ENCODE measurements at places on chromosomes 2 and 18.

- no peak for DNase-seq
Measured at GRCh38 chr2:9360701-9361100, 62.6 kb downstream of the ITGB1BP1 start.

GRCh38 chr2:239630618-239631286 lies 229.9 kb upstream of the HDAC4 start:
- DNase-seq = peak; percentile 69

- no peak for DNase-seq
Measured at GRCh38 chr18:6891788-6892187, 162.3 kb downstream of the ARHGAP28 start.

DNA sequence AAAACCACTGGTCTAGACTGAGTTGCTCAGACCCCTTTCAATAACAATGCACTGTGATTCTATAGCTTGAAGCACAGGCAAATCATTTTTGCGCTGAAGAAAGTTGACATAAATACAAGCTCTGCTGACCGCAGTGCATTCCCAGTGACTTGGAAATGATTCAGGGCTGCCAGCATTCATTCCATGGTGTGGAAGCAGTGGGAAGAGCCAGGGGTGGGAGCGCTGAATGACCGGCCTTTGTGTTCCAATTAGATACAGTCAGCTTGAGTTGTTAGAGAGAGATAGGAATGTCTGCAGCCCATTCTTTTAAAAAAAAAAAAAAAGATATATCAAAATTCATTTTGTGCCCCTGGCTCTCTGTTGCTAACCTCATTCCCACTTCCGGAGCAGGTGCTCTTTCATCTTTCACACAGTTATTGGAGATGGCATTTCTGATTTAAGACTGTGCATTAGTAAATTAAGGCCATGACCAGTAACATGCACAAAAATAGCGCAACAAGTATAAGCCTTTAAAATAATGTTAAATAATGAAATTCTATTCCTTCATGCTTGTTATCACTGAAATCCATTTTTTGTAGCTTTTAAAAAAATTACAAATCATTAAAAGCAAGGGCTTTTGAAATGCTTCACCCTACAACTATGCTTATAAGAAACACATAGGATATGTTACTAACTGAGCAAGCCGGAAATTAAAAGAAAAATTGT lies 59.4 kb upstream of the CTLA4 start:
- DNase-seq = peak; percentile 87

GRCh38 chr2:97757062-97757461 lies 43.7 kb downstream of the ZAP70 start:
- no peak for DNase-seq

DNA sequence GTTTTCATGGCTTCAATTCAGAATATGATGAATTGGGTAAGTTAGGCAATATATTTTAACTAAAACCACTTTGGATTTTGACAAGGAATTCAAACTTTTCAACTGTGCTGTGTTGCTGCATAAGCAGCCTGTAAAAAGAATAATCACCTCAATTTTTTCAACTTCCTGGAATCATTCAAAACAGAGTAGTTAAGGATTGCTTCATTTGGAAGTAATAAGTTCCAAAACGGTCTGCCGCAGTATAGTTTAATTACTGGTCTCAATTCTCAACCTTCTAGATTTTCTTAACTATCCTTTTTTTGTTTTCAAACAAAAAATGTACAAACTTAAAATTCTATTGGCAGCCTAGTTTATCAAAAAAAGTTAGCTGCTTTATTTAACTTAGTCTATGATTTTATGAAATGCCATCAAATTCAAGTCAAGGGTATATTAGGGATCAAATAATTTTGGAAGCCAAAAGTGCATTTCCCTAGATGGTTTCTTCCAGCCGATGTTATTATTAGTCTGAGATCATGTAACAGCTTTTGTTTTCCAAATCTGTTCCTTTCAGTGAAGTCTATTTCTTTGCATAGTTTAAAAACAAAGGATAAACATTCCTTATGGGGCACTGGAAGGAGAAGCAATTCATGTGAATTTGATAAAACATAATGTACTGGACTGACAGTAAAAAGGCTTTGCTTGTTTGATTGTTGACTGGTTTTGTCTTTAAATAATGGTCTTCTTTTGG lies 76.1 kb upstream of the ETAA1 start:
- DNase-seq = no peak

DNA sequence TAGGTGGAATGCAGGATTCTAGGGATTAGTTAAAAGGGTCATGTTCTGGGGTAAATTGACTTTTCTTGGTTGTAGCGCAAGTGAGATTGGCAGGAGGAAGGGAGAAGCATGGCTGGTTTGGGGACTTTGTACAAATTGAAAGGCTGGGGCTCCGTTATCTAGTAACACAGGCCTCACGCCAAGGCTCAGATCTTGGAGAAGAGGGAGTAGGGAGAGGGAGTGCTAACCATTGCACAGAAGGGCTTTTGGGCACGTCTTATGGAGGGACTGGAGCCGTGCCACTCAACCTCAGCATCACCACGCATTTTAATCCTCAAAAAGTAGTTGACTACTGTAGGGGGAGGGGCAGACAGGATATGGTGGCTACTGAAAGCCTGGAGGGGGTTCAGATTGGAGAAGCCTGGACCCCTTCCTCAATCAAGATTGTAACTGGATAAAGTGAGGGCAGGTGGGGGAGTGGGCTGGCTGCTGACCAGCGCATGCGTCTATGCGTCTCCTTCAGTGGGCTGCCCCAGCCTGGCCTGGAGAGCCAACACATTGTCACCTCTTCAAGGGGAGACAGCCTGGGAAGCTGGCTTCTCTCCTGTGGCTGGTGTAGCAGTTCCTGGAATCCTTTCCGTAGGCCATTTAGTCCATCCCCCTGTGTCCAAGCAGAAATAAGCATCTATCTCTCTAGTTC lies 14.3 kb downstream of the IGFBP5 start:
- DNase-seq = no peak

DNA sequence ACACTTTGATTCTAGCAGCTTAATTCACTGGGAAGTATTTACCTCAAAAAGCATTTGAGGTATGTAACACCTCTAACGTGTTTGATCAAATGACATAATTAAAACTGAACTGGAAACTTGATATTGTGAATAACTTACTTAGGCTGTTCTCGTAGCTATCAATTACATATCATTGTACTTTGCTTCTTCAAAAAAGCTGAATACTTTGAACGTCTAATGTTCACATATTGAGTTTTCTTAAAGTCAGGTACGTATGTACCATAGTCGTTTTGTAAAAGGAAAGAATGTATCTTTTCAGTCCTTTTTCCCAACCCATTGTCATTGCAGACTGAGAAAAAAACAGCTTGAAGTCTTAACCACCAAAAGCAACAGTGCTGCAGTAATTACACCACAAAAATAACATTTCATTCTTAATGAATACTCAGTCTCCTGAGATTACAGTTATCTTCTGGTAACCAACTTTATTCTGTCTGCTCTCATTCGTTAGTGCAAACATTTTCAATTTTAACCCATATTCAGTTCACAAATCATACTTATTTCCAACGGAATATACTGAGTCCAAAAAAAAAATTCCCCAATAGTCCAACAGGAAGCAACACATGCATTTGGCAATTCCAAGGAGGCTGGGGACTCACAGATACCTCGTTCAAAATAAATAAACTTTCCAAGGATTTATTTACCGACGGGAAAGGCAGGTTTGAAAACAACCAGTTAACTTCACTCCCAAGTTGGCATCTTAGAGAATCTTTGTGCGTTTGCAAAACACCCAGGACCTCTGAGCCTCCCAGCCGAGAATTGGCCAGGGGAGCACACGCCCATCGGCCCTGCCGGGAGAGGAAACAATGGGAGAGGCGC lies 1.1 kb downstream of the CHN1 start:
- DNase-seq = no peak

- DNase-seq = no peak
Measured at GRCh38 chr2:233079473-233079877, 19.3 kb downstream of the INPP5D start.

- no peak for DNase-seq
Measured at GRCh38 chr2:112814278-112814677, 22.3 kb downstream of the IL1B start.

DNA sequence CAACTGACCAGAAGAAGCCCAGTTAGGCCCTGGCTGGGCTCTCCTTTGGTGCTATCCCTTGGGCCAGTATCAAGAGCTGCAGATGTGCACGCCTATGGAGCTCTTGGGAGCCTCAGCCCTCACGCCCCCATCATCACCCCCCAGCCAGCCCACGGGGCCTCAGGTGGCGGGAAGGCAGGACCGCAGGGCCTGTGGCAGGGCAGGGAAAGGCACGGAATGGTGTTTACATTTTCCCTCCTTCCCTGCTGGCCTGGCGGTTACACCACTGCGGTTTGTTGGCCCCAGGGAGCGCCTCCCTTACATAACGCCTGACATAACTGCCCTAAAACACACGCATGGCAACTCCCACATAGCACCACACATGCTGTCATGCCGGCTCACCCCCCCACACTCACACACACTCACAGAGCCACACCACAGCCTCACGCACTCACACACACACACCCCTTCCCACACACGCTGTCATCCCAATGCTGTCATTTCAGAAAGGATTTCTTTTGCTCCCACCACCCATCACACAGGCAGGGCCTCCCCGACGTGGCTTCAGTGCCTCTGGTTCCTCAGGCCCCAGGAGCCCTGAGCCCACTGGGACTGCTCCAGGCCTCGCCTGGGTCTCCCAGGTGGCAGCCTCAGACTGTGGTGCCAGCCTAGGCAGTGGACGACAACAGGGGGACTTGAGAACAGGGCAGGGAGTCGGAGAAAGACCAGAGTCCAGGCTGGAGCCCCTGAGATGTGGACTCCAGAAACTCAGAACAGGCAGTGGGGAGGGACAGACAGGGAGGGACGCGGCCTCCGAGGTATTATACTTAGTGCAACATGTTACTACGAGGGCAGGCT lies 15.7 kb downstream of the ZFP36L2 start:
- DNase-seq = no peak

DNA sequence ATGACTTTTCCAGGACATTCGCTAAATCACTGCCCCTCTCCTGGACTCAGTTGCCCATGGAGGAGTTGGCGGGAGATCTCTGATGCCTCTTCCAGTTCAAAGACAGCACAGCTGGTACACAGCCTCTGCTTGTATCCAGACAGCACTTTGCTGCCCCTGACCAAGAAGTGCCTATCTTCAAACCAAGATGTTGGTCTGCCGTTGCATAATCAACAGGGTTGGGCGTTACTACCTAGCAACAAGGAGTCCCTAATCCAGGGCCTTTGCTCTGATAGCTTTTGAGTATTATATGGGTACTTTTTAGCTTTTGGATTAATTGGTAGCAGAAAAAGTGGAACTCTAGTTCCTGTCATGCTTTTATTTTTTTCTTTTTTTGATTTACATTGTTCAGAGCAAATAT lies 166.6 kb downstream of the FAM210A start:
- no peak for DNase-seq

GRCh38 chr2:233456111-233456510 lies 101.8 kb downstream of the DGKD start:
- no peak for DNase-seq

GRCh38 chr2:235131334-235132305 lies 179.8 kb downstream of the SH3BP4 start:
- DNase-seq = no peak

- DNase-seq = peak; percentile 45
Measured at GRCh38 chr2:60806988-60807681, 51.1 kb downstream of the PAPOLG start.

GRCh38 chr2:241218131-241219029 lies 29.9 kb downstream of the ANO7 start:
- DNase-seq = no peak

DNA sequence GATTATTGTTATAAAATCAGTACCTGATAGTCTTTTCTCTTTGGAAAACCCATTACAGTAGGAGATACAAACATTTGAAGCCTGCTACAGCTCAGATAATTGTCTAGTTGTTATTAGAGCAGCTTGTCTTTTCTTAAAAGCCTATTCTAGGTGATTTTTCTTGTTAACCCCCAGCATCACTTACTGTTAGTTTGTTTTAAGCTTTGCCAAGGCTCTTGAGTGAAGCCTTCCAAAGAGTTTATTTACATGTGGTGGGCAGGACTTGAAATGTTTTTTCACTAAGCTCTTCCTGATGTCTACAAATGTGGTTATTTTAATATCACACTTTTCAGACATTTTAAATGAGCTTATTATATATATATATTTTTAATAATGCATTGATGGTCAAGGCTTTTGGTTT lies 791.3 kb downstream of the PLCL1 start:
- DNase-seq = no peak

GRCh38 chr2:225270053-225270452 lies 129.5 kb upstream of the NYAP2 start:
- DNase-seq = no peak

DNA sequence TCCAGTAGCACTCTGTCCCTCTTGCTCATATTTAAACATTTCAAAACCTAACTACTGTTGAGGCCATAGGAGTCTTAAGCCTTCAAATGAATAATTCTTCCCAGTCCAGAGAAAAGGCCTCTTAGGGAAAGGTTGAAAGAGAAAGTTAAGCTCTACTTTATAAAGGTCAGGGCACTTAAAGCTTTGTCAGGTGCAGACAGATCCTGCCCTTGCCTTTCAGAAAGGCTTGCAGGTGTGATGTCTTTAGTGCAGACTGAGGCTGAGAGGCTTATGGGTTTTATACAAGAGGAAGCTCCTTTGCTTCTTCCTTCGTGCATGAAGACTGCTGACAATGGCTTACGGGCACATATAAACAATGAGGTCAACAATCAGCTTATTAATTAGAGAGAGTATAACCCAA lies 105.0 kb upstream of the LINC00305 start:
- no peak for DNase-seq

DNA sequence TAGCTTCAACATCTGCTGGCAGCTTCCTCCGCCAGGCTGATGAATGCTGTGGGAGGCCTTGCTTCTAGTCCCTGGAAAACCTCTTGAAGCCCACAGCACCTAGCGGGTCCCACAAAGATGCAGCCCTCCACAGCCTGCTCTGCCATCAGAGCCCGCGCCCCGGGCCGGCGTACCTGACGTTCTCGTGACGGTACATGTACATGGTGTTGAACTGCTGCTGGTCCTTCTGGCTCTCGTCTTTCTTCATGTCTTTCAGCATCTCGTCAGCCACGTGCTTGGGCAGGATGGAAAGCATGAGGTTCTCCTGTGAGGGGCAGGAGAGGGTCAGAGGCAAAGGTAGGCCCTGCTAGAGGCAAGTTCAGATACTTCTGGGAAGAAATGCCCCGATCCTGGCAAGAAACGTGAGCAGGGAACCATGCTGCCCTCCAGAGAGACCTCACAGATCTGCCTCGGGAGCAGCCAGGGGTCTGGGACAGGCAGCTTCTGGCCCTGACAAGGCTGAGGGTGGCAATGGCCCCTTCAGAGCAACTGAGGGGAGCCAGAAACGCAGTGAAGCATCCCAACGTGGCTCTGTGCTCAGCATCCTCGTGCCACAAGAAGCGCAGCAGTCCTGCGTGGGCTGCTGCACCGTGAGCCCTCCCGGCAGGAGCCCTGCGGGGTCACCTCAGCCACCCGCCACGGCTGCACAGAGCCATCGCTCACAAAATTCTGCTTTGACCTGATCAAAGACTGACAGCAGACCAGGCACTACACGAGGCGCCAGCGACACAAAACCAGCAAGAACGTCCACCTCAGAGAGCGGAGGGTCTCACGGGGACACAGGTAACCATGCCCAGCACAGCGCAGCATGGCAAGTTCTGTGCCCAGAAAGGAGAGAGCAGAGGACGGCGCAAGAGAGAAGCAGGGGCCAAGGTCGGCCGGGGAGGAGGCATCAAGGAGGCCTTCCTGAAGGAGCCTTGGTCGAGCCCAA lies 49.1 kb downstream of the CENPO start:
- DNase-seq = no peak

- no peak for DNase-seq
Measured at GRCh38 chr18:432791-433190, 67.7 kb downstream of the COLEC12 start.
